ENCODE measurements at places on chromosomes 5 and 9. TPM values are rescaled to one million over a fixed set of nuclear protein-coding genes. Genes with fewer than 3 reads are reported as not detected.
A peak's percentile ranks its signal among the peaks of the same experiment; 100 is the strongest.

GRCh38 chr5:104646416-104646815 lies 1083.8 kb upstream of the NUDT12 start:
- no peak for DNase-seq

- no peak for DNase-seq
Measured at GRCh38 chr5:171707442-171707792, 78.2 kb upstream of the SMIM23 start.

DNA sequence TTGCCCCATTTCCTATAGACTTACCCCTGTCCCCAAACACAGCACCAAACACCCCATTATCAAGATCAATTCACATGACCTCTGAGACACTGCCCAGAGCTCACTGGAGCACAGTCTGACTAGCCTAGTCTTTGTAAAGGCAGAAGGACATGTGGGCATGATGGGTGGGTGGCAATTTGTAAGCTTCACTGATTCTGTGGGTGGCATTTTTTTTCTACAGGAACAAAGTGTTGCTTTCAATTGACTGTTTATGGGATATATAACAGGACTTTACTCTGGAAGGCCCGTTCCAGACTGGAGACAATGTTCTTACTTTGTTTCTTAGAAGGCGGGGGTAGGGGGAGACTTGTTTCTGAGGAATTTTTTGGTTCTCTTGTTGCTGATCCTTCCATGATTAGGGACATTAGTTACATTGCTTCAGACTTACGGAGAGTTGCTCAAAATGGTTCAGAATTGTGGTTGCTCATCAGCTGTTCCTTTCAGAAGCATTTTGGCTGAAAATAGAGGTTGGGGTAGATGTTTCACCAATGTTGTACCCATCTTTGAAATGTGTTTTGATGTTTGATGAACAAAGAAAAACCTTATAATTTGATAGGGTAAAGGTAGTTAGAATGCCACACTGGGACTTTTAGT lies 20.2 kb downstream of the NNT start:
- no peak for DNase-seq

DNA sequence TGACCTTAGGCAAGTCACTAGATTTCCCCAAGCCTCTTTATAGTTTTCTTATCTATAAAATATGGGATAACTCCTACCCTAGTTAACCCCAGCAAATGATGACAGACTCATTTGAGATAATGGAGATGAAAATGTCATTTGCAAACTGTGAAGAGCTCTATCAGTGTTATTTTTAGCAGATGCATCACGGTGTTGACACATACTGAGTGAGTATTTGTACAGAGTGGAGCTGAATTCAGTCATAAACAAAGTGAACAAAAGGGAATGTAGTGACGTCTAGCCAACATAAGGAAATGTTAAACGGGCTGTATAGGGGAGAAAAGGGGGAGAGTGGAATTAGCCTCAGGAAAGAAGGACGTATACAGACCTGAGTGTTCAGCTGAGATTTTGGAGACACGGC lies 75.9 kb downstream of the NMUR2 start:
- no peak for DNase-seq

CSF2 gene
- total RNA-seq: not detected

ACSL6 gene
- not detected for total RNA-seq

COL15A1 gene
- total RNA-seq: not detected

- no peak for DNase-seq
Measured at GRCh38 chr9:134365791-134366222, 39.6 kb downstream of the RXRA start.

ZNG1F gene
- total RNA-seq: 10.5 TPM

DNA sequence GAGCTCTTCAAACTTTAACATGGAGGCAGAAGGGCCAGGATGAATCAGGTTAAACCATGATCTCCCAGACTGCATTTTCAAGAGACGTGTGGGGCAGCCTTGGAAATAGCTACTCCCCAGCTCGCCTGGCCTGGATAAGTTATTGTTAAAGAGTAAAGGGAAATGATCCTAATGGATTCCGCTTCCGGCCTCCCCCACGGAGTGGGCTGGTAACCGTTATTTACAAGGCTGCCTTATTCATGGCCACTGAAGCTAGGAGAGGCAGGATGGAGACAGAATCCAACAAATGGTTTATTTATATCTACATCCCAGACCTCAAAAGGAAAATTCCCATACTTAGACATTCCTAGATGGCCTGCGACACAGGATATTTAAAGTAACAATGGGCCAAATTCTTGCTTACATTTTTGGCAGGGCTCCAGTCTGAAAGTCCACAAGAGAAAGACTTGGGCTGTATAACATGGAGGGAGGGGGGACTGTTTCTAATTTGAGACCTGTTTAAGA lies 27.9 kb downstream of the SPRY4 start:
- peak; percentile 98 for DNase-seq

ELOVL7 gene
- not detected for total RNA-seq

All from endothelial cell of umbilical vein (primary cell).